CD8-positive, alpha-beta memory T cell (primary cell): ENCODE measurements at places on chromosomes 3 and 15. TPM values are rescaled to one million over a fixed set of nuclear protein-coding genes. Genes with fewer than 3 reads are reported as not detected.

Gene RASL12
- total RNA-seq: not detected

Gene CLDN1
- 0.09 TPM for total RNA-seq

Gene ZMYND10
- total RNA-seq: 1.3 TPM

- no peak overlapping the region for H3K4me3 ChIP-seq
- no peaks in the 10 kb centered on the region for H3K4me1 ChIP-seq
- H3K27me3 ChIP-seq: no peaks in the 10 kb centered on the region
- H3K27ac ChIP-seq: no peak overlapping the region
- DNase-seq: no peak
Observed at GRCh38 chr3:167787440-167787839, 51.9 kb downstream of the SERPINI1 start.

- H3K4me3 ChIP-seq: no peak overlapping the region
- no peaks in the 10 kb centered on the region for H3K27me3 ChIP-seq
- no peak overlapping the region for H3K27ac ChIP-seq
- DNase-seq: no peak
- no peaks in the 10 kb centered on the region for H3K36me3 ChIP-seq
Observed at GRCh38 chr15:71290881-71291635, 175.8 kb downstream of the THSD4 start.

GRCh38 chr15:70125605-70126004, 27.9 kb upstream of the TLE3 start:
- no peak overlapping the region for H3K27ac ChIP-seq
- H3K4me3 ChIP-seq: no peak overlapping the region
- H3K27me3 ChIP-seq: no peaks in the 10 kb centered on the region

DNA sequence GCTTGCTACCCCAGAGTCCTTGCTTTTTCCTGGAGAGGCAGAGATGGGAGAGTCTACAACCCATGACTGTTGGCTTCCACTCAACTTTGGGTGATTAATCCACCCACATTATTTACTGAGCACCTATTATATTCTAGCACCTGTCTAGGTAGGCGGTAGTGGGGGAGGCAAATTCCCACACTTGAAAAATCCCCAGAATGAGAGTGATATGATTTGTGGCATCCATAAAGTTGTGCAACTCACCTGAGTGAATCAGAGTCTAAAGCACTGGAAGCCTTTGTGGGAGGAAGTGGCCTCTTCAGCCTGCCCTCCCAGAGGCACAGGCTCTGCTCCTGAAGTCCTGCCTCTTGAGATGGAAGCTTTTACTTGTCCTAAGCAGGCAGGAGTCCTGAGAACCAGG, 40.4 kb upstream of the CTNNB1 start:
- no peak for DNase-seq
- no peaks in the 10 kb centered on the region for H3K27me3 ChIP-seq
- H3K4me1 ChIP-seq: no peaks in the 10 kb centered on the region
- H3K36me3 ChIP-seq: no peaks in the 10 kb centered on the region

Gene GHSR
- total RNA-seq: not detected
